SJSA1 (cell line): ENCODE measurements at places on chromosomes 7 and 10. TPM values are rescaled to one million over a fixed set of nuclear protein-coding genes. Genes with fewer than 3 reads are reported as not detected.

DNA sequence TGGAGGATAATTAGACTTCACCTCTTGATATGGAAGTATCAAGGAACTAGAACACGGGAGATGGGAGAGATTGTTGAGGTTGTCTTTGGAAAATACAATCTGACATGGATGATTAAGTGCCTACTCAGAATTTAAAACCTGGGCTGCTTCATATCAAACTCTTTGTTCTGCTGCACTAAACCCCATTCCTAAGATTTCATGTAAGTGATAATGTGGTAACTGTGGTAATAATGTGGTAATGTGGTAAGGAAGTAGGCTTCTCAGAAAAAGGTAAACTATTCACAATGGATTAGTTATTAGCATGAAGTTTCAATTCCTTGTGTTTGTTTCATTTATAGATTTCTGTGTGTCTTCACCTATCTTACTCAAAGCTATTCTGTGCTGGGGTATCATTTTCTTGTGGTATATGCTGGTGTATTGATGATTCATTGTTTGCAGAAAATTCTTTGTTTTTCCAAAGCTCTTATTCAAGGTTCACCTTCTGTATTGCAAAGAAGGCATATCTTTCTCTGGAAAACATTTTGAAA lies 129.9 kb upstream of the TAC1 start:
- DNase-seq = no peak

GRCh38 chr10:71204746-71205145 lies 7.6 kb upstream of the UNC5B start:
- no peak for DNase-seq

- DNase-seq = no peak
Observed at GRCh38 chr7:97307521-97308108, 190.1 kb downstream of the SDHAF3 start.

DNA sequence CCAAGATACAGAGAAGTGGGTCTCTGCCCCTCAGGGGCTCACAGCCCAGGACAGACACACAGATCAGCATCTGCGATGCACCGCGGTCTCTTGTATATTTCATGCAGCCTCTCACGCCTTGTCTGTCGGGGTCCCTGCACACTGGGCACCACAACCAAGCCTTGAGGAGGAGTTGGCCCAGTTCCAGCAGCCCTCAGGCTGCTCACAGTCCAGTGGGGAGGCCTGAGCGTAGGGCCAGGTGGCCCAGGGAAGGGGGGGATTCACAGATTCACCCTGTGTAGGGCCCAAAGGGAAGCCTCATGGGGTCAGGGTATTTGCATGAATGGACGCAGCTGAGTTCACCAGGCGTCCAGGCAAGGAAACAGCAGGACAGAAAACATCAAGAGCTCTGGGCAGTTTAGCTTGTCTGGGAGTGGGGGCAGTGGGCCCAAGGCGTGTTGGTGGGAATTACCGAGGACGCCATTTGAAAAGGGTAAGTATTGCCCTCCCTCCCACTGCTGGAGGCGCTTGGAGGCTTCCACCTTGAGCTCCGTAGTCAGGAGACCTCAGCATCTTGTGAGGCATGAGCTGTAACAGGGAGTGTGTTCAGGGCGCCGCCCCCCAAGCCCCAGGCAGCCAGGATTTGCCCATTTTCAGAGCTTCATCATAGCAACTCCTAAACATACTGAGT lies 129.1 kb upstream of the CHST15 start:
- DNase-seq = no peak

EBLN1 gene
- not detected in 2 replicates for total RNA-seq
